ENCODE measurements at places on chromosomes 5 and 9.

- no peak for DNase-seq
- H3K36me3 ChIP-seq, result peaks cover 42% of the 10 kb centered on the region
- H3K4me1 ChIP-seq, result peaks cover 31% of the 10 kb centered on the region
- H3K4me3 ChIP-seq, result no peak overlapping the region
- no peaks in the 10 kb centered on the region for H3K27me3 ChIP-seq
These were observed 8.3 kb downstream of the DIMT1 start for GRCh38 chr5:62395210-62395950.

DNA sequence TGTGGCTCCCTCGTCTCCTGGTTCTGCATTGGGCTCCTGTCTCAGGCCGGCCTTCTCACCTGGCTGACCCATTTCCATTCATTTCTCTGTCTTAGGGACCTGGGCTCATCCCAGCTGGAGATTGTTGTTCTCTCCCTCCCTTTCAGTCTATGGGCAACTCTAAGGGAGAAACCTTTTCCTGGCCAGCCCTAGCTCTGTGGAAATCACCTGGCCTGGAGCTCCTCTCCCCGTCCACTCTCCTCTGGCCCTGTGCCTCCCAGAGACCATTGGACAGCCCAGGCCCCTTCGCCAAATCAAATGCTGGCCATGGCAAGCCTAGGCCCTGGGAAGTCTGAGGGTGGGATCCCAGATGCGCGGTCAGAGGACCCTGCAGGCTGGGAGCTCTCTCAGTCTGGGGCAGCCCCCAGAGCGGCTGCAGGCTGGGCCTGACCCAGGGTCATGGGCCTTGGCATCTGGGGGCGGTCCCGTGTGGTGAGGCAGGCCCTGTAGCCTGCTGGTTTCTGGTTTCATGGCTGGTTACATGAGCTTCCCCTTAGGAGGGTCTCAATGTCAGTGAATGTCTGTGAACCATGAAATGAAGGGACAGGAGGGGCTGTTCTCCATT lies 253.5 kb downstream of the AOPEP start:
- peaks cover 14% of the 10 kb centered on the region for H3K4me1 ChIP-seq
- H3K36me3 ChIP-seq, result no peaks in the 10 kb centered on the region
- peaks cover 2% of the 10 kb centered on the region for H3K27me3 ChIP-seq
- H3K4me3 ChIP-seq, result no peak overlapping the region
- DNase-seq, result no peak

GRCh38 chr5:3853362-3853761 lies 257.7 kb downstream of the IRX1 start:
- no peak for DNase-seq
- H3K27me3 ChIP-seq, result no peaks in the 10 kb centered on the region

DNA sequence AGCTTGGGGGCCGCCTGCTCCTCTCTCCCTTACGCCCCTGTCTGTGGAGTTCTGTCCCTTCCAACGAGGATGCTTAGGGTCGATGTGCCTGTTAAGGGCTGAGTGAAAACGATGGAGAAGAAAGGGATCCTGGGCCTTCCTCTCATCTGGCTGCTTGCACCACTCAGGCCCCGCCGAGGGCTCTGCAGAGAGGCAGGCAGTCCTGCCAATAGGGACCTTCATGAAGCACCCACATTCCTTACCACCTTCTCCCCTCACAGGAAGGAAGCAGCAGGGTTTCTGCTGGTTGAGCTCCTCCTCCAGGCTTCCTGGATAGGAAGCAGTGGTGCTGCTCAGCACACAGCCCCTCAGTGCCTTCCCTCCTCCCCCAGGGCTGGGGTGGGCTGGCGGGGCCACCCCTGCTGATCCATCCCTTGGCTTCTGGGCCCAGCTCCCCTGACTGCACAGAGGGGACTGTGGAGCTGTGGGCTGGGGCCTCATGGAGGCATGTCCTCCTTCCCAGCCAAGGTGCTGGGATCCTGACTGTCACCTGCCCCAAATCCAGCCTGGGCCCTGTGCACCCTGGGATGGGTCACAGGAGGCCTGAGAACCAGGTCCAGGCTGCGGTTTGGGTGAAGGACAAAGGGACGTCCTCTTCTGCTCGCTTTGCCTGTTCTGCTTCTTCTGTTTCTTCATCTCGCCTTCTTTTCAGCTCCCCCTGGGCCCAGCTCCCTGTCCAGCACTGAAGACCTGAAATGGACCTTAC lies 50.5 kb downstream of the AHRR start:
- no peaks in the 10 kb centered on the region for H3K27me3 ChIP-seq
- peaks cover 8% of the 10 kb centered on the region for H3K36me3 ChIP-seq
- H3K4me3 ChIP-seq, result peak overlapping the region; percentile 35
- H3K4me1 ChIP-seq, result peaks cover 55% of the 10 kb centered on the region
- peak; percentile 4 for DNase-seq

DNA sequence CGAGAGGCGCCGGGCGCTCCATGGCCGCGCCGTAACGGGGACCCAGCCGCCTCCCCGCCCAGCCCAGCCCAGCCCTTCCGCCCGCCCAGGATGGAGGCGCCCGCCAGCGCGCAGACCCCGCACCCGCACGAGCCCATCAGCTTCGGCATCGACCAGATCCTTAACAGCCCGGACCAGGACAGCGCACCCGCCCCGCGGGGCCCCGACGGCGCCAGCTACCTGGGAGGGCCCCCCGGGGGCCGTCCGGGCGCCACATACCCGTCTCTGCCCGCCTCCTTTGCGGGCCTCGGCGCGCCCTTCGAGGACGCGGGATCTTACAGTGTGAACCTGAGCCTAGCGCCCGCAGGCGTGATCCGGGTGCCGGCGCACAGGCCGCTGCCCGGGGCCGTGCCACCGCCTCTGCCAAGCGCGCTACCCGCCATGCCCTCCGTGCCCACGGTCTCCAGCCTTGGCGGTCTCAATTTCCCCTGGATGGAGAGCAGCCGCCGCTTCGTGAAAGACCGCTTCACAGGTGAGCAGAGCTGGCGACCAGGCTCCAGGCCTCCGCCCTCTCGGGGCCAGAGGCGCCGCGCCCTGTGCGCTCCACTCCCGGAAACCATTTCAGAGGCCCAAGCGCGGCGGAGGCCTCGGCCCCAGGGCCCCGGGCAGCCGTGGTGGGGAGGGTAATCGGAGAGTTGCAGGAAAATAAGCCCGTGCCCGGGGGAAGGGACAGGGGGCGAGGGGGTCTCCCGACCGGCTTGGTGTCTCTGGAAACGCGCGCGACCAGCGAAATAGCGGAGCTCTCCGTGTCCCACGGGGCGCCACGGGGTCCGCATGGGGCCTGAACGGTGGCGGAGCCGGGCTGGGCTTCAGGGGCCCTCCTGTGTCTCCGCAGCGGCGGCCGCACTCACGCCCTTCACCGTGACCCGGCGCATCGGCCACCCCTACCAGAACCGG lies 496 bp downstream of the TLX3 start:
- no peak overlapping the region for H3K4me3 ChIP-seq
- no peak for DNase-seq
- H3K4me1 ChIP-seq, result peaks cover 12% of the 10 kb centered on the region
- peaks cover 58% of the 10 kb centered on the region for H3K27me3 ChIP-seq

DNA sequence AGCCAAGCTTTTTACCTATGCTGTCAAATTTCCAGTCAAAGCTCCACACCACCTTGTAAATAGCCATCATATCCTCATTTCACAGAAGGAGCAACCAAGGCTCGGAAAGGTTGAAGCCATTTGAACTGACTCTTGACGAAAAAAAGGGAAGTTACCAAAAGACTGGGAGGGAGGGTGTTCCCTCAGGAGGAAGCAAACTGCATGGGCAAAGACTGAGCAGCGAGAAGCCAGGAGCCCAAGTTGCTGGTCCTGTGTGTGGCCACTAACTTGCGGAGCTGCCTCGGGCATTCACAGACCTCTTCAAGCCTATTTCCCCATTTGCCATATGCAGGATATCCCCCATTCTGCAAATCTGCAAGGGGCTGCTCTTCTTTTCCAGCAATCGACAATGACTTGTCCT lies 37.4 kb downstream of the TTLL11 start:
- peaks cover 9% of the 10 kb centered on the region for H3K4me1 ChIP-seq
- no peaks in the 10 kb centered on the region for H3K36me3 ChIP-seq
- H3K27me3 ChIP-seq, result peaks cover 7% of the 10 kb centered on the region
- H3K4me3 ChIP-seq, result no peak overlapping the region

- peaks cover 4% of the 10 kb centered on the region for H3K4me1 ChIP-seq
- H3K27ac ChIP-seq, result no peak overlapping the region
- H3K4me3 ChIP-seq, result no peak overlapping the region
- no peaks in the 10 kb centered on the region for H3K36me3 ChIP-seq
- DNase-seq, result no peak
These were observed 24.0 kb downstream of the ADAMTSL2 start for GRCh38 chr9:133558191-133559126.

DNA sequence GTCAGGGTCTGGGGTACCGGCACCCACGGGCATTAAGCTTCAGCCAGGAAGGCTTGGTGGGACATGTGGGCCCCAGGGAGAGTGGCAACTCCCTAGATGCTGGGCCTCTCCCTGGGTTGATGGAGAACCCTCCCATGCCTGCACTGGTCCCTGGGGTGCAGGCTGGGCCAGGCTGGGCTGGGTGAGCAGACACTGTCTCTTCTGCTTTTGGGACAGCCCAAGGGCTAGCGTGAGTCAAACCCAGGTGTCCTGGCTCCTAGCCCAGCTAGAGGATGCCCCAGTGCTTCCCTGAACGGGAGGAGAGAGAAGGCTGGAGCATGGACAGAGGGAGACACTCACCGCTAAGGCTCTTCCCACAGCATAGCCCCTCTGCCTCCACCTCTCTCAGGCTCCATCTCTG lies 5.7 kb upstream of the AQP7 start:
- H3K36me3 ChIP-seq, result no peaks in the 10 kb centered on the region
- DNase-seq, result no peak
- no peak overlapping the region for H3K4me3 ChIP-seq
- H3K27me3 ChIP-seq, result no peaks in the 10 kb centered on the region

DNA sequence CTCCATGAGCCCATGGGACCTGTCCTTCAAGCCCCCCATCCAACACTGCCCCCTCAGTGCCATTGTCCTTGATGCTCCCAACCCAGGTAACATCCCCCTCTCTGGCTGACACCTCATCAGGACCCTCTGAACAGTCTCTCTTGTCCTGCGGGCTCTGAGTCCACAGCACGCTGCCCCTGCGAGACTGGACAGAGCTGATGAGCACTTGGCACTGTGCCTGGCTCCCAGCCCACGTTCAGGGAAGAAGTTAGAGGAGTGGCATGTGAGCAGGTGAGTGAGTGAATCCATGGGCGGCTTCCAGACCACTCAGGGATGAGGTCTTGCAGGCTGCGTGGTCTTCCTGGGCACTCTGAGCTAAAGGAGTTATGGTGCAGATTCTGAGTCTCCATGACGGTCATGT lies 70.7 kb downstream of the PAX5 start:
- H3K27me3 ChIP-seq, result peaks cover 12% of the 10 kb centered on the region
- no peaks in the 10 kb centered on the region for H3K36me3 ChIP-seq
- no peak overlapping the region for H3K4me3 ChIP-seq
- no peaks in the 10 kb centered on the region for H3K4me1 ChIP-seq
